Activated CD4-positive, alpha-beta T cell treated with anti-CD3 and anti-CD28 coated beads, Interleukin-2, amount 10 ng/mL, durations not matched to agents 7 days and 5 days (primary cell): ENCODE measurements at places on chromosomes 1 and 21.

GRCh38 chr1:230068952-230069684, 2.1 kb downstream of the GALNT2 start:
- peak; percentile 22 for DNase-seq

DNA sequence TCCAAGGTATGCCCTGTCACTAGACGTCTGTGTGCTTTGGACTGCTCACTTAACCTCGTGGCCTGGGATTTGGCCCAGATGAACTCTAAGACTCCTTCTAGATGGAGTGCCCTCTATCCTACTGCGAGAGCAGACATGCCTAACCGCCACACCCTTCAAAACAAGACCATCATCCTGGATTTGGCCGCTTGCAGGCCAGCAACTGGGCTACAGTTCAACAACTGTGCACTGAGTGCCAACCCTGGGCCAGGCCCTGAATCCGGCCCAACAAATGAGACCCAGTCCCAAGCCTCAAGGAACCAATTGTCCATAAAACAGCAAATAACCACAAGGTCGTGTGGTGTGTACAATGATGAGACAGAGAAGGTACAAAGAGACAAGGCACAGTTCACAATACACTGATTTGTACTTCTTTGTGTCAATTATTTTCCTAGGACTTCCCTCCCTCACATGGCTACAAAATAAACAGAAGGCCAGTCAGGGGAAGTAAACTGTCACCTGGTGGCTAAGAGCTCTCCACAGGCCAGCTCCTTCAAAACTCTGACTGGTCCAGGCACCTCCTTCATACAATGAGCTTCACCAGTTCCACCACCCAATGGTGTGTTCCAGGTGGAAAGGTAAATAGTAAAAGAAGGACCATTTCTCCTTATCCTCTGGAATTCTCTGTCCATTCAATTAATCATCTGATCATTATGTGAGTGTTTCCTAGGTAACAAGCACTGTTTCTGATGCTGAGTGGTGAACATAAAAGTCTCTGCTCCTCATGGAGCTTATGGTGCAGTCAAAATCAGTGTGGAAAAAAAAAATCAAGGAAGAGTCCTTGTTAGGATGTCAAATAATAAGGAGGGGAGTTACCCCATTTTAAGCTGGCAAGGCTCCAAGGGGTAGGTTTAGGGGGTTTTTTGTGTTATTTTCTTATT, 60.4 kb downstream of the CAPZB start:
- no peak for DNase-seq

DNA sequence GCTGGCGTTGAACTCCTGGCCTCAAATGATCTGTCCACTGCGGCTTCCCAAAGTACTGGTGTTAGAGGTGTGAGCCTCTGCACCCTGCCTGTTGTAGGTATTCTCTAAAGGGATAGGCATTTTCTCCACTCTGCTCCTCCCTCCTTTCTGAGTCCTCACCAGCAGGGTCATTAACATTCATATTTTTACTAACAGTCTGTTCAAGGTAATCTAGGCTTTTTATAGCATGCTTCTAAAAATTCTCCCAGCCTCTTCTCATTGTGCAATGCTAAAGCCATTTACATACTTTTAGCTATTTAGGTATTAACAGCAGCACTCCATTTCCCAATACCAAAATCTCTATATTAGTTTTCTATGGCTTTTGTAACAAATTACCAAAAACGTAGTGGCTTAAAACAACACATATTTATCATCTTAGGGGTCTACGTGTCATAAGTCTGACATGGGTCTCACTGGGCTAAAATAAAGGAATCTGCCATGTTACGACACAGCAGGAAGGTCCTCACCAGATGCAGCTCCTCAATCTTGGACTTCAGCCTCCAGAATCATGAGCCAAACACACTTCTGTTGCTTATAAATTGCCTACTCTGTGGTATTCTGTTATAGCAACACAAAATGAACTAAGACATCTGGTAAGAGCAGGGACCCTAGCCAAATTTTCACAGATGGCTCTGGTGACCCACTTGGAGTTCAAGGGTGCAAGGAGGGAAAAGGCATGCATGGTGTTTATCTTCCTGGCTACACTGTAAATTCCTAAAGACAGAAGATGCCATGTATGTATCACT, 2.9 kb upstream of the SLC2A7 start:
- no peak for DNase-seq

DNA sequence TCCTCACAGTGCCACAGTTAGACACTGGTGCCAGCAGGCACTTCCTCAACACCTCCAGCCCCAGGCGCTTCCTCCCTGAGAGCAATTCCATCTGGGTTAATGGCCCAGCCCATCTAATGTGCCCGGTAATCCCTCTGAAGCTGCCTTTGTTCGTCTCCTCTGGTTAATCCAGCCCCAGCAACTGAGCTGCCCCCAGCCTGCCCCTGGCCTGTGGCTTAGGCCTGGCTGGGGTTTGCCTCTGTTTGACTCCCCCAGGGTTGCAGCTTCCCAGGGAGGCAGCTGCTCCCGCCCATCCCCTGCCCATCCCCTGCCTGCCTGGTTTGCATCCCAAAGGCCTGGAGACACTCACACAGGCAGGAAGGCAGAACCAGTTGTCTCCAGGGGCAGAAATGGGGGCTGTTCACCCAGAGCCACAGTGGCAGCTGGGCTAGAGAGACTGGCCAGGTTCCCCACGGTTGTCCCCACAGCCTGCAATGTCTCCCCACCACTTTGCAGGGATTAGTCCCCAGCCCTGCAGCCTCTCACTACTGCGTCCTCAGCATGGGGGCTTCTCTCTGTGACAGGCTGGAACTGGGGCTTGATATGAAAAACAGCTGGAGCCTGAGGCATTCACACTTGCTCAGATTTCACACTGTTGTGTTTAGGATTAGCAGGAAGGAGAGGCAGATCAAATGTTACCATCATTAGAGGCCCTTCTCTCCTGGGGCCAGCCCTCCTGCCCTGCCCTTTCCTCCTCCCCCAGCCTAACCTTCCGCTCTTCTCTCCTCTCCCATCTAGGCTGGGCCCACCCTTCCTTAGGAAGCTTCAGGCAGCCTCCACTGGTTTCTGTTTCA, 120.2 kb downstream of the TLR5 start:
- DNase-seq, result no peak

- no peak for DNase-seq
Measured at GRCh38 chr1:44688760-44689446, 14.4 kb downstream of the ARMH1 start.
